ENCODE measurements at places on chromosomes 1 and 21.
A peak's percentile ranks its signal among the peaks of the same experiment; 100 is the strongest.

- no peak for DNase-seq
Measured at GRCh38 chr1:119084798-119085197, 55.7 kb downstream of the WARS2 start.

DNA sequence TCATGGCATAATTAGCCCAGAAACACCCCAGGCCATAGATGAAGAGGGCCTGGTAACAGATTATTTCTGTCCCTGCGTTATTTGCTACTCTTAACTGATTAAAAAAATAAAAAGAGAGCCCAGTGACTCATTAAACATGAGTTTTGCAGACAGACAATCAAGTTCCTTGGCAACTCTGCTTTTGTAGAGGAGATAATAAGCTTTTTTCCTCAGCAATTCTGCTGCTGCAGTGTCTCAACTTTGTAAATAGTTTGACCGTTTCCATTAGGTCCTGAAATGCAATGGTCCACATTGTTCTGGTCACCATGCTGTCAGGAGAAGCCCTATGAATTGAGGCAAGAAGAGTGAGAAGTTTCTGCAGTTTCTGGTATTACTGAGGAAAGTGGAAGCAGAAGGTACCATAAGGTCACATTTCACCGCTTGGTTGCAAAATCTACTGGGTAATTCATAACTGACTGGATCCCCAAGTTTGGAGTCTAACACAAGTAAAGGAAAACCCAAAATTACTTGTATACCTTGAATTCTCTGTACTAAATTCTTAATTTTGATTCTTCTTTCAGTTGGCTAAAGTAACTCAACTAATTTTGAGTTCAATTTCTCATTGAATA is 139.5 kb downstream of the ZZZ3 start:
- DNase-seq: peak; percentile 33

DNA sequence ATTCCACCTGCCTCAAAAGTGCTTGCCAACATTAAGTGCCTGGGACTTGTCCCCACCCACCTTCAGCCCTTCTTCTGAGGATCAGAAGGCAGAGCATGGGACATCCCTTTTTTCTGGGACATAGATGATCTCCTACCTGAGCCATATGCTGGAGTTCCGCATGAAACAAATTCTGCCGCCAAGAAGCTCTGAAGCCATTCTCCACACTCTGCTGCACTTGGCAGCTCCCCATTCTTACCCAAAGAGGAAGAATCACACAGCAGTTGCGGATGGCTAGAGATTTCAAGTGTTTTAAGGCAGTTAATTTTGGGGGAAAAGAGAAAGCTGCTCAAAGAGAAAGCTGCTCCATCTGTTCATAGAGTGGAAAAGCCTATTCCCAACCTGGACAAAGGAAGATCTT is 197.3 kb upstream of the COA6 start:
- no peak for DNase-seq

GRCh38 chr1:58220836-58221472 is 325.6 kb downstream of the OMA1 start:
- no peak for DNase-seq

DNA sequence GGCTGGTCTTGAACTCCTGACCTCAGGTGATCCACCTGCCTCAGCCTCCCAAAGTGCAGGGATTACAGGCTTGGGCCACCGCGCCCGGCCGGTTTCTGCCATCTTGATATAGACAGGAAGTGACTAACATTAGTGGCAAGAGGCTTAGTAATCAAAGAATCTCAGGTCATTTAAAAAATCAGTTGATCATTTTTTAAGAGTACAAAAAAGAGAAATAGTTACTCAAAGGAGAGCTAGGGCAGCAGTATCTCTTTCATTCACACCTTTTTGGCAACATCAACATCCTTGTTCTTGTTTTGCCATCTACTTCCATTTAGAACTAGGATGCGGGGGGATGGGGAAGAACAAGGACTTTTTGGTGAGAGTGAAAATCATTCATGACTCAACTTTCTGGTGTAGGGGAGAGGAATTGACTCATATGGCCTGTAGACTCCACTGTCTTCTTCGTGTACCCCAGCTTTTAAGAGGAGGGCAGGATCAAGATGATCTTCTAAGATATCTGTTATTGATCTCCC is 8.8 kb downstream of the FCRLB start:
- DNase-seq: no peak

- no peak for DNase-seq
Measured at GRCh38 chr1:155037043-155037442, 3.4 kb downstream of the DCST1 start.

DNA sequence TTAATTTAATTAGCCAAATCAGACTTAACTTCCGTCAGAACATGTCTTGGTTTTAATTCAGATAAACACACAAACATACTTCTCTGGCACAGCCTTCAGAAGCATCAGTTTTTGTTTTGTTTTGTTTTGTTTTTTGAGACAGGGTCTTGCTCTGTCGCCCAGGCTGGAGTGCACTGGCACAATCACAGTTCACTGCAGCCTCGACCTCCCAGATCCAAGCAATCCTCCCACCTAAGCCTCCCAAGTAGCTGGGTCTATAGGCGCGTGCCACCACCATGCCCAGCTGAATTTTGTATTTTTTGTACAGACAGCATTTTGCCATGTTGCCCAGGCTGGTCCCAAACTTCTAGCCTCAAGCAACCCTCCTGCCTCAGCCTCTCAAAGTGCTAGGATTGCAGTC is 34.7 kb downstream of the MDM4 start:
- DNase-seq: no peak

DNA sequence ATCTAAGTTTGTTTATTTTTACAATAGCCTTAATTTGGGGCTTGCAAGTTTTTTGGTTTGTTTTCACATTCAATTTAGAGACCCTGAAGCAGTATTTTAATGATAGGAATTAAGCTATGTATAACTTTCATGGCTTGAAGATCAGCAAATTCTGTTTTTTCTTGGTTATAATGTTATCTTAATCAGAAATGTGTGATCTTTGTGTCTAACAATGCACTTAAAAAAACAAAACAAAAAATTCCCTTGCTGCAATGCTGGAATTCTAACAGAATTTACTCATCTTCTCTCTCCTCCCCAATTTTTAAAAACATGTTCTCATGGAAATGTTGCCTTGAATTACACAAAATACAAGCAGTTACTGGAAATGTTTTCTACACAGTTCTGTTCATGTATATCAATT is 113.1 kb downstream of the OLFML2B start:
- DNase-seq: no peak

- no peak for DNase-seq
Measured at GRCh38 chr1:51308636-51309035, 21.7 kb downstream of the TTC39A start.

GRCh38 chr1:102262994-102263393 is 266.3 kb upstream of the OLFM3 start:
- DNase-seq: no peak

DNA sequence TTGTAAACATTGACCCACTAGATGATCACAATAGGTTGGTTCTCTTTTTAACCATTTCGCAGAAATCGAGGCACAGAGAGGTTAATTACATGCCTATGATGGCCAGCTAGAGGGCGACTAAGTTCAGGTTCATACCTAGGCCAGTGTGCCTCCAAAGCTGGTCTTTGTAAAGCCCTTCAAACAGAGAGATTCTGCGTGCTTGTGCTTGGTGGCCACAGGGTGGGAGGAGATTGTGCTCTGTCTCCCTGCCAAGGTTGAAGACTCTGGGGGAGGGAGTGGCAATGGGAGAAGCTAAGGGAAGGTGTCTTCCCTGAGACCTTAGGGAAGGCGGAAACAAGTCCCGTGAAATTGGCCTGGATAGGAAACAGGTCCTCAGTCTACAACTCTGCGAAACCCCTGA is 59.1 kb upstream of the RBM15 start:
- DNase-seq: no peak

- DNase-seq: no peak
Measured at GRCh38 chr1:30511563-30511962, 211.8 kb downstream of the MATN1 start.

GRCh38 chr1:198904321-198904720 is 265.5 kb downstream of the PTPRC start:
- no peak for DNase-seq

DNA sequence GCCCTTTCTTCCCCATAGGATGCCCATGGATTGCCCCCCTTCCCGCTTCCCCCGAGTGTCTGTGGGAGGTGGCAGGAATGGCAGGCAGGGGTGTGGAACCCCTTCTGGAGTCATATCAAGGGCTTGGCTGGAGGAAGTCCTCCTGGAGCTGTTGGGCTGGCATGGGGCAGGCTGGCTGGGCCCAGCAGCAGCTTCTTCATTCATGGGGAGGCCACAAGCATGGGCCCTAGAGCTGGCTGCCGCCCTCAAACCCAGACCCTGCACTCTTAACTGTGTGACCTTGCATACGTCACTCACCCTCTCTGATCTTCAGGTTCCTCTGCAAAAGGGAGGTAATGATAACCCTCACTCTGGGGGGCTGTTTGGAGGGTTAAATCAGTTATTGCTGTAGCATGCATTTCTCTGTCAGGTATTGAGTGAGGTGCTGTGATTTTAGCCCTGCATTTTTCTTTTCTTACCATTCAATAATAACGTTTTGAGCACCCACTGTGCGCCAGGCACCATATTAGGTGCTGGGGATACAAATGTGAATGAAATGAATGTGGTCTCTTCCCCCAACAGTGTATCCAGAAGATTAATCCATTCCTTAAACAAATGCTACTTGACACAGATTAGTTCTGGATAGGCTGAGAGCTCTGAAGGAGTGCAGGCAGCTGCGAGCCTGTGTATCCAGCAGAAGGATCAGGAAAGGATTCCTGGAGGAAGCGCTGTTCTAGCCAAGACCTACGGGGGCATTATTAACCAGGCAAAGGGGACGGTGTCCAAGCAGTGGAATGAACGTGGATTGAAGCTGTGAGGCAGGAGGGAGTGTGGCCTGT is 9.3 kb downstream of the PCSK9 start:
- DNase-seq: no peak

- no peak for DNase-seq
Measured at GRCh38 chr1:61515096-61515495, 209.8 kb downstream of the TM2D1 start.

- DNase-seq: no peak
Measured at GRCh38 chr1:184507604-184508280, 120.9 kb downstream of the C1orf21 start.

DNA sequence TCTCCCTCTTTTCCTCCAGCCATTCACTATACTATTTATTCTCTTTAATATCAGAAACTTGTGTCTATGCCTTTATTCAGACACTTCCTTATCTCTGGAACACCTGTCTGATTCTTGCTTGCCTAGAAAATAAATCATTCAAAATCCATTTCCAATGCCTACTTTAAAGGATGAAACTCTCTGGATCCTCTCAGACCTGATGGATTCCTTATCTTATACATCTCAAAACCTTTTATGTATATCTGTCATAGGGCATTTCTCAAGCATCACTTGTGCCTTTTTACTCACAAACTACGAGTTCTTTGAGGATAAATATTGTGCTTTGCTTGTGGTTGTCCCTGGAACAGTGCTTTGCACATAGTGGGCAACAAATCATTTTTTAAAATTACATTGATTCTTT is 3.8 kb upstream of the ATP6V1G3 start:
- DNase-seq: no peak

- no peak for DNase-seq
Measured at GRCh38 chr1:209786146-209786545, 1.8 kb upstream of the C1orf74 start.

DNA sequence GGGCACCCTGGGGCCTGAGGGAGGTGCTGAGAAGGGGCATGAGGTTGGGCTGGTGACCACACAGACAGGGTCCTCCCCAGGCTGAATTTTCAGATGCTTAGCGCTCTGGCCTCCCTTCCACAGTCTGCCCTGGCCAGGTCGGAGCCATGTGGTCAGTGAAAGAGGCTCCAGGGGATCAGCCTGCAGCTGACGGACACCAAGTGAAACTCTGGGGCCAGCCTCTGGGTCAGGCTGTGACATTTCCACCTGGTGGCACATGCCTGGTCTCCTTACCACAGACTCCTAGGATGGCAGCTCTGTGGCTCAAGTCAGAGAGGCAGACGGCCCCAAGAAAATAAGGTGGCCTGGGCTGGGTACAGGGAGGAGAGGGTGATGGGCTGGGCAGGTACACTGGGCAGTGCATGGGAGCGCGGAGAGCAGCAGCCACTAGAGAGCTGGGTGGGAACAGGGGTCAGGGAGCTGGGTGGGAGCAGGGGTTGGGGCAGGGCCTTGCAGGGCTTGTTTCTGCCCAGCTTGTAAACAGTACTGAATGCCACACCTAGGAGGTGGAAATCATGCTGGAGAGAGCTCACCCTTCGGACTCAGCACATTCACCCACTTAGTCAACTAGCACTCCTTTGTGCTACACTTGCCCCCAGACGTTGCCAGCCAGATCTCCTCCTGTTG is 20.7 kb upstream of the ADARB1 start:
- no peak for DNase-seq

- no peak for DNase-seq
Measured at GRCh38 chr21:42315296-42315891, at the start of gene TFF3. TFF3 (minus strand) TSS chr21:42315409; CDS start chr21:42315374, 35 bp downstream.

DNA sequence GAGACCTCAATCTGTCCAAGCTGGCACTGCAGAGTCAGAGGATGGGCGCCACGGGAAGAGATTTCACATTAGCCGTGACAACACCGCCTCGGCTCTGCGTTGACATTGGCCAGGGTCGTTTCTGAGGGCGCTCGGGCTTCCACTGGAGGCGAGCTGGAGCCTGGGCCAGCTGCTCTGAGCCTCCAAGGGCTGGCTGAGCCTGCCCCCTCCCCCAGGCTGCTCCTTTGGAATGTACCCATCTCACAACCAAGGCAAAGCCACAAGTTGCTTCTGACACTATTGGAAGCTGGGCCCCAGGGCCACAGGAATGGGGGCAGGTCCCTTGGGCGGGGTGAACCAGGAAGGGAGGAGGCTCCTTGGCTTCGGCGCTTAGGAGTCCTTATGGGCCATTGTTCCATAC is 12.7 kb downstream of the GPR3 start:
- DNase-seq: no peak

- DNase-seq: peak; percentile 8
Measured at GRCh38 chr21:16838331-16838730, 674.5 kb upstream of the CXADR start.

- no peak for DNase-seq
Measured at GRCh38 chr1:211068976-211069375, 65.0 kb downstream of the KCNH1 start.

GRCh38 chr1:55362558-55362957 is 147.4 kb upstream of the USP24 start:
- peak; percentile 35 for DNase-seq
